ENCODE measurements at places on chromosomes 7 and 10.

DNA sequence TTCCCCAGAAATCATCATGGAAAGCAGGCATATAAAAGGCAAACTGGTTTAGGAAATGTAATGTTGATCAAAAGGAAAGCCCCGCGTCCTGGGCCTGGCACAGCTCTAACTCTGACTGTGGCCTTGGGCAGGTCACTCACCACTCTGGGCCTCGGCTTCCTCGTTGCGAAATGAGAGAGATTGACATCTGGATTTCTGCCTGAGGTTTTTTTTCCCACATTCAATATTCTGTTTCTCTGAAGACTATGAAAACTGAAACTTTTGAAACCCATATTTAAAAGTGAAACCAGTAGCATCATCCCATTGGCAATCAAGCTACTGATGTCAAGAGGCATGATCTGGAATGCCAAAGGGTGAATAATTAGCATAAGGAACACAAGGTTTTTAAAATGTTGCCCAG, 369.7 kb upstream of the NPVF start:
- no peaks in the 10 kb centered on the region for H3K27me3 ChIP-seq
- no peak overlapping the region for H3K27ac ChIP-seq
- H3K36me3 ChIP-seq: no peaks in the 10 kb centered on the region
- peak; percentile 36 for DNase-seq
- no peaks in the 10 kb centered on the region for H3K4me1 ChIP-seq

- no peaks in the 10 kb centered on the region for H3K27me3 ChIP-seq
- peaks cover 2% of the 10 kb centered on the region for H3K36me3 ChIP-seq
- peaks cover 45% of the 10 kb centered on the region for H3K4me1 ChIP-seq
- no peak for DNase-seq
- no peak overlapping the region for H3K4me3 ChIP-seq
- H3K27ac ChIP-seq: no peak overlapping the region
Observed at GRCh38 chr10:44961931-44962750, 2.5 kb downstream of the RASSF4 start.

DNA sequence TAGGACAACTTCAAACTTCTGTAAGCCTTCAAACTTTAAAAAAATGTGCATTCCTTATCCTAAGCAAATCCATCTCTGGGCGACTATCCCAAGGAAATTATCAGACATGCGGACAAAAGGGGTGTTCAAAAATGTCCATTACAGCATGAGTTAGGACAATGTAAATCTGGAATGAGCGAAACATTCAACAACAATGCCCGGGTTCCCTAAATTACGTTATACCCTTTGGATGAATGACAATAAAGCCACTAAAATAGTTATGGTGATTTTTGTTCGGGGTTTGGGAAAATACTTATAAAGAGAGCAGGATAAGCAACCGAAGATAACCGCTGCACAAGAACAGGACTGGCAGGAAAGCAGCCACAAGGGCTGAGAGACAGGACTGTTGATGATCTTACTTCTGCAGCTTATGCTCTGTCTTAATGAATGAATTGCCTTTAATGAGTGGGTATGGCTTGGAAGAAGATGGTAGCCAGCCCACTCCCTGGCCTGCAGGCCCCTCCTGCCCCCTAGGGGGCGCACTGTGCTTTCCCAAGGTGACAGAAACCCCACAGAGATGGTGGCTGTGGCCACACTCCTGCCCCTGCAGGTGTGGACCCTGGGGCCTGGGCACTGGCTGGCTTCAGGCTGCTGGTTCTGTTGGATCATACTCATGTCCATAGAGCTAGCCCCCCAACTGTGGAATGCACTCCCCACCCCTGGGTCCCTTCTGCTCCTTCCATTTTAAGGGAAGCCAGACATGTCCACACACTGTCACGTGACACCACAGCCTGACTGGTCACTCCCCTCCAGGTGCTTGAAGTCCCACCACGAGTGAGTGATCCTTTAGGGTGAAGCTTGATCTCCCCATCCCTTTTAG, 45.0 kb downstream of the ZCCHC24 start:
- H3K36me3 ChIP-seq: no peaks in the 10 kb centered on the region
- peak; percentile 40 for DNase-seq
- no peaks in the 10 kb centered on the region for H3K27me3 ChIP-seq
- peaks cover 56% of the 10 kb centered on the region for H3K4me1 ChIP-seq
- H3K27ac ChIP-seq: no peak overlapping the region

DNA sequence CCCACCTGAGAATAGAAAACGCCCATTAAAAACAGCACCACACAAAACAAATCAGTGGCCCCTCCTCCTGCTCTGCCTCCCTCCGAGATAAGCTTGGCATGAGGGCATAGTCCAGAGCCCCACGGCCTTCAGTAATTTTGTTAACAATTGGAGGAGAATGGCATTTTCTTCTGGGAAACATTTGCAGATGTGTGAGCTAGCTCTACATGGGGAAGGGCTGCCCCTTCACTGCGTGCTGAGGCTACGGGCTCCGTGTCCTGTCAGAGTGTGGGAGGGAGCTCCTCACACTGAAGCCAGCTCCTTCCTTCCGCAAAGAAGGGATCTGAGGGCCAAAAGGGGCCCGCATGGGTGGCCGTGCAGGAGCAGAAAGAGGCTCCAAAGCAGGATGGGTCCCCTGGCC, 15.2 kb downstream of the GRK5 start:
- H3K27ac ChIP-seq: no peak overlapping the region
- DNase-seq: no peak
- no peaks in the 10 kb centered on the region for H3K4me1 ChIP-seq
- no peaks in the 10 kb centered on the region for H3K36me3 ChIP-seq

GRCh38 chr10:11448545-11449244, 162.8 kb downstream of the USP6NL start:
- H3K4me3 ChIP-seq: no peak overlapping the region
- no peaks in the 10 kb centered on the region for H3K36me3 ChIP-seq
- no peaks in the 10 kb centered on the region for H3K4me1 ChIP-seq

DNA sequence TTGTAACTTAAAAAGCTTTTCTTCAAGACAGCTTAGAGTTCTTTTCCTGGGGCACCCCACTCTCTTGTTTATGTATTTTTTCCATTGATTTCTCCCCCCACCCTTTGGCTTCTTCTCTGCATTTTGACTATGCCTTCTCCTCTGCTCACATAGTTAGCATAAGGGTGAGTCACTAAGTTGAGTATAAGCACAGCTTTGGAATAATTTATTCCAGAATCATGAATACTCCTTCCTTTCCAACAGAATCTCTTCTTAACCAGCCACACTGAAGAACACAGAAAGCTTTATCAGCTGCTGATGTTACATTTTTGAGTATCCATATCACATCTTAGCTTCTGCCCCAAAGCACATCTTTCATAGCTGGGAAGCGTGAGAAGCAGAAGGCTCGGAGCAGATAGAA, 449.5 kb upstream of the MKI67 start:
- no peak overlapping the region for H3K27ac ChIP-seq
- H3K4me1 ChIP-seq: peaks cover 29% of the 10 kb centered on the region
- H3K4me3 ChIP-seq: no peak overlapping the region
- no peaks in the 10 kb centered on the region for H3K36me3 ChIP-seq
- H3K27me3 ChIP-seq: no peaks in the 10 kb centered on the region

DNA sequence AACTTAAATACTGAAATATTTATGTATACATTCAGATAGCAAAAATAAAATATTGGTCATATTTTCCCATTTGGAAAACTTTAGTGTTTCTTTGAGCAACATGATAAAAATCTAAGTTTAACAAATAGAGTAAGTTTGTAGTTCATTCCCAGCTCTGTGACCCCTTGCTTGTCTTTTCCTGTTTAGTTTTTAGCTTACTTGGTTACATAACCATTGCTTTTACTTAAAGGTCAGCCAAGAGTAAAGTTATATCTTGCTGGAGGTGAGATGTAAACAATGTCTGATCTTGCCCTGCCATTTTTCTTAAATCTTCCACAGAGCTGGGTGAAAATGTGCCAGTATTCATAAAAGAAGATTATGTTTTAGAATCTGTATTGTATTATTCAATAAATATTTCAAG, 46.7 kb upstream of the MDFIC start:
- DNase-seq: no peak
- H3K4me1 ChIP-seq: no peaks in the 10 kb centered on the region
- H3K27me3 ChIP-seq: no peaks in the 10 kb centered on the region
- no peak overlapping the region for H3K27ac ChIP-seq
- H3K36me3 ChIP-seq: no peaks in the 10 kb centered on the region
- H3K4me3 ChIP-seq: no peak overlapping the region

GRCh38 chr7:94059746-94060145, 55.6 kb upstream of the BET1 start:
- H3K4me1 ChIP-seq: peaks cover 3% of the 10 kb centered on the region
- peak; percentile 42 for DNase-seq
- no peak overlapping the region for H3K27ac ChIP-seq
- no peak overlapping the region for H3K4me3 ChIP-seq
- H3K27me3 ChIP-seq: no peaks in the 10 kb centered on the region

Data from trophoblast cell (in vitro differentiated cells and primary cell).